Femur (tissue), 1 donor: ENCODE measurements at places on chromosomes 16 and 17.
A peak's percentile ranks its signal among the peaks of the same experiment; 100 is the strongest.

GRCh38 chr17:40914075-40914855, 23.2 kb downstream of the KRT23 start:
- DNase-seq, result no peak

- DNase-seq, result no peak
These were observed 361.0 kb upstream of the PMFBP1 start for GRCh38 chr16:72532906-72533410.

GRCh38 chr16:23148513-23149266, 562 bp downstream of the USP31 start:
- peak; percentile 71 for DNase-seq

DNA sequence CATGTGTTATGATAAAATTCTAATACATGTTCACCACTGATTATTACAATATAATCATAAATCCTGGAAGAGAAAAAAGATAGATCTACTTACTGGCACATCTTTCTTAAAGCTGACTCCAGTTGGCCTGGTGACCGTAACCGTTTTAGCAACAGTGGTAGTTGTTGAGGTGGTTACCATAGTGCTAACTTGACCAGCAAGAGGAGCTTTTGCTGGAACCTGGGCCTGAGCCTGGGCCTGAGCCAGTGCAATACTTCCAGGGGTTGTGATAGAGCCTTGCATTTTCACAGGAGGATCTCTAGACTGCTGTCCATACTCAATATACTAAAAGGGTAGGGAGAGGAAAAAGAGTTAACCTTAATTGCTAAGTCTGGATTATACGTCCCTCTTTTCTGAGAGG, 36.2 kb downstream of the SETD6 start:
- peak; percentile 47 for DNase-seq

DNA sequence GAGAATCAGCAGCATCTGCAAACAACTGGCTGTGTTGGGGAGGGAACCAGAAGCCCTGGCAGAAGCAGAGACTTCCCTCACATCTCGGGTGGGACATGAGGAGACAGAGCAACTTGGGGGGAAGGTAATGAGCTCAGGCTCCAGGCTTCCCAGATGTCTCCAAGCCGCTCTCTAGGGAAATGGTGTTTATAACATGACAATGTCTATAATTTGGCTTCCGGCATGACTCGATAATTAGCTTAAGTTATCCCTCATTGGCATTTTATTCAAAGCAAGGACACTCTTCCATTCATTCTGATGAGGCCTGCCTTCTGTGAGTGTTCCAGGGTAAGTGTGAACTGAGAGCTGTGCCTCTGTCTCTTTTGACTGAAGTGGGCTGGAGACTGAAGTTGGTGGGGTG, 14.7 kb upstream of the MLLT6 start:
- DNase-seq, result no peak

GRCh38 chr16:85991425-85991824, 92.5 kb downstream of the IRF8 start:
- DNase-seq, result no peak

DNA sequence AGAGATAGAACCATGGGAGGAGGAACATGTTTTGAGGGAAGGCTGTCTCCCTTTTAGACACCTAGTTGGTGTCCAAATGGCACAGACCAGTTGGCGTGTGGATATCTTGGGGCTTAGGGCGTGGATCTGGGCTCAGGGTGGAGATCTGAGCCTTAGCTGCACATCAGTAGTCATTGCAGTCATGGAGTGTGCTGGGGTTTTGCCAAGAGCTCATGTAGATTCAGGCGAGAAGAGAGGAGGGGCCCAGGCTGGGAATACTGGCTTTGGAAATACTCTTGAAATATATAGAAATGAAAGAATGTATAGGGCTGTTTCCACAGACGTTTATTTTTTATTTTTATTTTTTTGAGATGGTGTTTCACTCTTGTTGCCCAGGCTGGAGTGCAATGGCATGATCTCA, 92.0 kb downstream of the PRKCB start:
- no peak for DNase-seq

DNA sequence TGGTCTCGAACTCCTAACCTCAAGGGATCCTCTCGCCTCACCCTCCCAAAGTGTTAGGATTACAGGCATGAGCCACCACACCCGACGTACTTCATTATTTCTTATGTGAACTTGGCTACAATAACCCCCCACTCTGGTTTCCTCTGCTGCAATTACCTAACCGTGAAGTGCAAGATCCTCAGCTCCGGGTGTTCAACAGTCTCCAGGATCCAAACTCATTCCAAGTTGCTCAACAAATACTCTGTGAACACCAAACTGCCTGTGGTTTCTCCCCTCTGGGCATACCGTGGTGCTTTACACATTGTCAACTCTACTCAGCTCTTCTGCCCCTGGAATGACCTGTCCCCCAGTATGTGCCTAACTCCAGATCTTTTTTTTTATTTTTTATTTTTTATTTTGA, 6.8 kb upstream of the SULT1A1 start:
- no peak for DNase-seq

DNA sequence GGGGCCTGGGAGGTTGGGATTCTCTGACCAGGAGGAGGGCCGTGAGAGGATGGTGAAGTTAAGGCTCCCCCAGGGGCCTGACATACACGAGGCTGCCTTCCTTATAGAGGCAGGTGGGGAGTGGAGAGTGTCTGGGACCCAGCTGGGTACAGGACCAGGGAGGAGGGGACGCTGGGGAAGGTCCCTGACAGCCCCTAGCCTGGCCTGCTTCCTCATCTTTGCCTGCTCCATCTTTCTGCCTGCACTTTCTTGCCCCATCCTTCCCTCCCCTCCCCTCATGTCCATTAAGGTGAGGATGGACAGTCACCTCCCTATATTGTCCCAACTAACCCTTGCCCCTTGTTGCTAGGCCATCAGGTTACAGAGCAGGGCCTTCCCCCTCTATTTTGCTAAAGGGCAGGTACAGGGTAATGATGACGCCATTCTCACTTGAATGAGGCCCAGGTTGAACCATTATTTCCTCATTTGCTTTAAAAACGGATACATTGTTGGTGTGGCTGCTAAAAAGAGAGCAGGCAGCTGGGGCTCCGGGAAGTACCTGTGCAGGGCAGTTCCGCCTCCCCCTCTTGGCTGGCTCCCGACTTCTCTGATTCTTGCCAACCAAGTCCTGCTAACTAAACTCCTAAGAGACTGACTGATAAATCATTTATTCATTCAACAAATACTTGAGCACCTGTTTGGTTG, 1.3 kb downstream of the C17orf99 start:
- no peak for DNase-seq

- DNase-seq, result no peak
These were observed 8.9 kb upstream of the PPL start for GRCh38 chr16:4945560-4946502.

DNA sequence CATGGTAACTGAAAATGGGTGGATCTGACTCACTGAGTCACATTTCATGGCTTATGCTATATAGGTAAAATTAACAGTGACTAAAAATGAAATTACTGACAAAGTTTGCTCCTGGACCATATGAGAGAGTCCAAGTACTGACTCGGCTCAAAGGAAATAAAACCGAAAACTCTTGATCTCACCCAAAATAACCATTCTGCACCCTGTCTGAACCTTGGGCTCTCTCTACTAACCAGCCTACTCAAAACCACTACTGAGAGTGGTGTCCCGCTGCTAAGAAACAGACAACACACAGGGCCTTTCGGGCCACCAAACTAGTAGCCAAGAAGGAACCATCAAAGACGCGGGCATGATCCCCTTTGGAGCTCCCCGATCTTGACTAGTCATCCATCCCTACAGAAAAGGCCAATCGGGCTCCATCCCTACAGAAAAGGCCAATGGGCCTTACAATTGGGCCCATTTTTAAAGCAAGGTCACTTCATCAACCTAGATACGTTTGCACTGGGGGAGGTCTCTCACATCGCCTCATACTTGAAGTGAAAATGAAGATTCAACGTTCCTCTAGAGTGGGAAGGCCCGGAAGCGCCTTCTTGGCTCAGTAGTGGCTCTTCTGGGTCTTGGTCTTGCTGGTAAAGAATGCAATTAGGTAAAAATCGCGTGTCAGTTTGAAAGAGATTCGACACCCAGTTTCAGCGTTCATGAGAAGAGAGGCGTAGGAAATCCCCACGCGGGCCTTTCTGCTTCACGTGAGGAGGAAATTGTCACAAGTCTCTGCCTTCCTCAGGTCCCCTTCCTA, 720 bp upstream of the ZPBP2 start:
- DNase-seq, result no peak
